Eye (tissue), 1 donor: ENCODE measurements at places on chromosomes 1 and 21.

GRCh38 chr1:111747282-111747734, 8.1 kb upstream of the INKA2 start:
- DNase-seq, result peak; percentile 54

DNA sequence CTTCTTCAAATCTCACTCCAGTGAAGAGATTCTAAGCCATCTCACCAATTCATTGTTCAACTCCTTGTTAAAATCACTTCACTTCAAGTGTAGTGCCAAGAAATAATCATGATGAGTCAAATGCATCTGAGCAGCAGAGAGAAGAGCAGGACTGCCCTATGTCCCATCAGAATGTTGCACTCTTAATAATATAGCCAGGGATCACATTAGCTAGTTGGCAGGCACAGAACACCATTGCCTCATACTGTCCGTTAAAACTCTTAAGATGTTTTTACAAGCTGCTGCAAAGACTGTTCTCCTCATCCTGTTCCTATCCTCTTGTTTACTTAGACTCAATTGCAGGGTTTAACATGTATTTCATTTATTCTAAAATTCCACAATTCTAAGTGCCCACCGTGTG, 432.9 kb downstream of the PLPP3 start:
- DNase-seq, result no peak

DNA sequence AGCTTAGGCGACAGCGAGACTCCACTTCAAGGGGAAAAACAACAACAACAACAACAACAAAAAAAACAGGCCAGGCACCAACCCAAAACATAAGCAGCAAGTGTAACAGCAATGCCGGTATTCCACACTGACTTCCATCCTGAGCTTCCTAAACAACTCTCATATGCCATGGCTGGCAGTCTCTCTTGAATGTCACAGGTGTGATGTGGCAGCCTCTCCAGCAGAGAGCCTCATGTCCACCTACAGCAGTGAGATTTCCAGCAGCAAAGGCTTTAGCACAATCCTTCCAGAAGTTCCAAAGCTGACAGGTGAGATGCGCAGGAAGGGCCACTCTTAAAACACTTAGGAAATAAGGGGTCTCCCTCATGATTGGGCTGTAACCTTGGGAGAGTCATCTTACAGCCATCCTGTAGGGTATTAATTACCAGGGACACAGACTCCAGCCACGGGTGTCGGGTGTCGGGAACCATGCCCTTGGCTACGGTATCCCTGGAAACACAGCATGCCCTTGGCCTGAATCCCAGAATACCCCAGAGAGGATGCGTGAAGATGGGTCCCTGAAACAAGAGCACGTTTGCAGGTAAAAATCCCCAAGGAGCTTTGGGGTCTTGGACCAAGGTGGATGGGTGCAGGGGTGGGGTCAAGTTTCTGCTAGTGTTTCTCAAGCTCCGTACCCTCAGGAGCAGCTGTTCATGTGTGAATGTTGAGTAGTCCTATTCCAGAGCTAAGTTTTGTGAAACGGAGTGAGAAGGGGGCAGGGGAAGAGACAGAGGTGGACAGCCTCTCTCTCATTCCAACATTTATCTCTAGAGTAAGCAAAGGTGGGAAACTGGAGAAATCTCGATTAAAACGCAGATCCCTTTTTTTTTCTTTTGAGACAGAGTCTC, 31.4 kb downstream of the CLSTN1 start:
- DNase-seq, result peak; percentile 47

GRCh38 chr21:21864321-21864840, 866.2 kb downstream of the NCAM2 start:
- DNase-seq, result no peak

GRCh38 chr21:45134279-45135076, 60.1 kb downstream of the ADARB1 start:
- no peak for DNase-seq

- DNase-seq, result no peak
Measured at GRCh38 chr1:160207771-160208556, 2.8 kb downstream of the PEA15 start.

GRCh38 chr1:42930178-42931107, 28.2 kb downstream of the SLC2A1 start:
- peak; percentile 3 for DNase-seq

DNA sequence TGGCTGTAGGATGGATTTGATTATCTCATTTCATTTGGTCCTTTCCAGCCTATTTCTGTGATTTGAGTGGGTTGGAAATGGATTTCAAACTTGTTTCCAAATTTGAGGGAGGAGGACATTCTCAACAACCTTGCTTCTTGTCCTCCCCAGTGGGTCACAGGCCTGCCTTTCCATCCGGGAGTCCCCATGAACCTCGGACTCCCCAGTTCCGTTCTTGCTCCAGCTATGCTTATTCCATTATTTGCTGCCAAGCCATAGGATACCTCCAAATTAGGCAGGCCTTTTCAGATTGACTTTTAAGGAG, 97.8 kb downstream of the DUSP10 start:
- no peak for DNase-seq

DNA sequence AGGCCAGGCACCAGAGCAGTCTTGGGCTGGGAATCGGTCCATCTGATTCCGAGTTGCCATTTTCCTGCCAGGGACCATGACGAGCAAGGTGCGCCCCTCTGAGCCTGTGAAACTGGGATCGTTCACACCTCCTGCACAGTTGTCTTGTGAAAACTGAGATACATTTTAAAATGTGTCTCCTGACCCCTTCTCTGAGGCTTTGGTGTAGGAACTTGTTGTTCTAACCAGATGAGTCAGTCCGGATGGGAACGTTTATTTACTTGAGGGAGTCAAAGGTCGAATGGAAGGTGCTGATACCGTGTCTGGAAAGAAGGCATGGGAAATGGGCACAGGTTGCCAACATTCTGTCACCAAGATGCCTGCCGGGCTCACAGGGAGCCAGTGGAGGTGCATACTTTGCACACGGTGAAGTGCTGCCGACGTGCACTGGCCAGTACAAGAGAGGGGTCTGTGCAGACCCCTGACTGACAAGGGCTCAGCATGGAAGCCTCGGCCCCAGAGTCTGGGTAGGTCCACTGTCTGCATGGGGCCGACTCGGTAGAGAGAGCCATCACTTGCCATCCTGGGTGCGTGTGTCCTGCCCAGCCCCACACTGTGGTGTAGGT, 7.4 kb upstream of the KCNN3 start:
- no peak for DNase-seq

DNA sequence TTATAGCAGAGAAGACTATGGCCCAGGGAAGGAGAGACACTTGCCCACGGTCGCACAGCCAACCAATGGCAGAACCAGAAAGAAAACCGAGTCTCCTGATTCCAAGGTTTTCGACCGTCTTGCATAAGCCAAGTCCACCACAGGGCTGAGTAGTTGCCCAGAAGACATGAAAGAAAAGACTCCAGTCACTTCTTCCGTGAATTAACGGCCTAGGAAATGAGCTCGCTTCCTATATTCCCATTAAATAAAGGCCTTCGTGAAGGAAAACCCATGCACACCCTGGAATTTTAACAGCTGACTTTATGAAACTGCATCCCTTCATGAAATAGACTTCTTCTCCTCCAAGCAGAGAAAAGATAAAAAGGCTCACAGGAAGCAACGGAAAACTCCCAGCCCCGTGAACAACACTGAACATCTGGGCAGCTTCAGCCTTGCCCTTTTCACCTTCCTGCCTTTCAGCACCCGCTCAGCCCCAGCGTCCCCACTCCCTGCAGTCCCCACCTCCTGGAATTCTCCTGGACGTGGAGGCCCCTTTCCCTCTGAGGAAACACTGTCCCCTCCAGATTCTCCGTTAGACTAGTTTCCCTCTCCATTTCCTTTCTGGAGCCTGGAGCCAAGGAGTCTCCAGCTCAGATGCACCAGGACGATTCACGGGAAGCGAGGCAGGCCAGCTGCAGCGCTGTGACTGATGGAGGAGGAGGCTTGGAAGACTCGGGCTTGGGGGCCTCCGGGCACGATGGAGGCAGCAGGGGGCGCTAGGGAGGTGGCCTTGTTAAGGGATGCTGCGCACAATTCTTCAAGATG, 2.7 kb upstream of the MYOC start:
- DNase-seq, result peak; percentile 78

DNA sequence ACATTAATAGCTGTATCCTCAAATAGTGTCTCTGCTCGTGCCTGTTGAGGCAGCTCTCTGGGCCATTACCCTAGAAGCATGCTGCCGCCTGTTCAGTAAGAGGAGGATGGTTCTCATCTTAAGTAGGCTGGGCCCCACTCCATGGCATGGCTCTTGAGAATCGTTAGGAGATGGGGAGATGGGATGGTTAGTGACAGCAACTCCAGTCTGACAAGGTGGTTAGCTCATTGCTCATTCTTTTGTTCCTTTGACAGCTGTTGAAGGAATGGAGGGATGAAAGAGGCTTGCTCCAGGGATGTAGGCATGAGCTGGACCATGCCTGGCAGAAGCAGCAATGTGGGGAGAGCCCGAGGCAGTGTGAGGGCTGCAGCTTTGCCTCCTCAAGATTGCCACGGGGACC, 68.2 kb downstream of the MAP10 start:
- peak; percentile 64 for DNase-seq

GRCh38 chr1:110233861-110234260, 23.7 kb downstream of the KCNC4 start:
- DNase-seq, result no peak

- no peak for DNase-seq
Measured at GRCh38 chr1:76542359-76542758, 324.9 kb upstream of the ST6GALNAC5 start.

- no peak for DNase-seq
Measured at GRCh38 chr1:65253800-65254319, 55.5 kb upstream of the DNAJC6 start.

- DNase-seq, result no peak
Measured at GRCh38 chr1:153466908-153467307, 6.5 kb upstream of the S100A7 start.

DNA sequence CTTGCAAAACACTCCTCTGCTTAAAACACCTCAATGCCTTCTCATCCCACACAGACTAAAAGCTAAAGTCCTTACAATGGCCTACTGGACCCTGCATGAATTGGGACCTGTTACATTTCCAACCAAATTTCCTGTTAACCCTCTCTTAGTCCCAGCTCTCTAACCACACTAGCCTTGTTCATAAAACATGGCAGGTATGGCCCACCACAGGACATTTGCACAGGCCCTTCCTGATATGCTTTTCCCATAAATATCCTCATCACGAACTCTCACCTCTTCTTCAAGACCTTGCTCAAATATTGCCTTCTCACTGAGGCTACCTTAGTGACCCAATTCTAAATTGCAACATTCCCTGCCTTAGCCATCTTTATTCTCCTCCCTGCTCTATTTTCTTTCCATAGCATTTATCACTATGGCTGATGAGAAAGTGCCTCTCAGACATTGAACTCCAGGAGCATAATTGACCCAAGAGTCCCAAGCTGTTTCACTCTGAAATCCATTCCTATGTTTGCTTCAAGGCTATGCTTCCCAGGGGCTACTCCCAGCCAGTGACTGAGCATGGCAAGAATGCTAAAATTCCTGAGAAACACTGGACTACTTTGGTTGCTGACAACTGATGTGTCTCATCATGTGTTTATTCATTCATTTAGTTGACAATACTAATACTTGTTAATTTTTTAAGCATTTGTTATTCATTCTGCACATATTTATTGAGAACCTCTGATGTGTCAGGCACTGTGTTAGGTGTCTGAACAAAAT, 2.7 kb upstream of the PALMD start:
- no peak for DNase-seq

DNA sequence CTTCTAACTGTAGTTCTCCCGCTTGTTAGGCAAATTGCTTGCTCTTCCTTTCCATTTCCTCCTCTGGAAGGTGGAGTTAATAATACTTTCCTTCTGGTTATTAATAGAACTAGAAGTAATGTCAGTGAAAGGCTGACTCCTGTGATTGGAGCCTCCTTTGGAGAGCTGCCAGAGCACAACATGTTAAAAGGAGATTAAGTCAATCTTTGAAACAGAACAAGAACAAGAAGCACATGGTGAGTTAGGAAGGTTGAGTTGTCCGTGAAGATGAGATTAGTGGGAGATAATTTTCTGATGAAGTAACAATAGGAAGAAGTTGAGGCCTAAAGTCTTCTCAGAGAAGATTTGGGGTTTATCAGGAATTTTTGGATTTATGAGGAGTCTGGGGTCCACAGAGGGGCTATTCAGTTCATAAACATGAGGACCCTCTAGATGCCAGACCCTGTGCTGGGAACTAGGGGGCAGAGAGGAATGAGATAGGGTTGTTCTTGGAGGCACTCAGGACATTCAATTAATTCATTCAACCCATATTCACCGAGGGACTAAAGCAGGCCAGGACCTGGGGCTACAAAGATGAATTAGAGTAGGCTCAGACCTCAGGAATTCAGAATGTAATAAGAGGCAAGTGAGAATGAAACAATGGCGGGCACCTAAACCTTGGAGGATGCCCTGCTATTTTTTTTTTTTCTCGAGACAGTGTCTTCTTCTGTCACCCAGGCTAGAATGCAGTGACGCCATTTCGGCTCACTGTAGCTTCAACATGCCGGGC, 40.7 kb upstream of the DHCR24 start:
- peak; percentile 64 for DNase-seq

DNA sequence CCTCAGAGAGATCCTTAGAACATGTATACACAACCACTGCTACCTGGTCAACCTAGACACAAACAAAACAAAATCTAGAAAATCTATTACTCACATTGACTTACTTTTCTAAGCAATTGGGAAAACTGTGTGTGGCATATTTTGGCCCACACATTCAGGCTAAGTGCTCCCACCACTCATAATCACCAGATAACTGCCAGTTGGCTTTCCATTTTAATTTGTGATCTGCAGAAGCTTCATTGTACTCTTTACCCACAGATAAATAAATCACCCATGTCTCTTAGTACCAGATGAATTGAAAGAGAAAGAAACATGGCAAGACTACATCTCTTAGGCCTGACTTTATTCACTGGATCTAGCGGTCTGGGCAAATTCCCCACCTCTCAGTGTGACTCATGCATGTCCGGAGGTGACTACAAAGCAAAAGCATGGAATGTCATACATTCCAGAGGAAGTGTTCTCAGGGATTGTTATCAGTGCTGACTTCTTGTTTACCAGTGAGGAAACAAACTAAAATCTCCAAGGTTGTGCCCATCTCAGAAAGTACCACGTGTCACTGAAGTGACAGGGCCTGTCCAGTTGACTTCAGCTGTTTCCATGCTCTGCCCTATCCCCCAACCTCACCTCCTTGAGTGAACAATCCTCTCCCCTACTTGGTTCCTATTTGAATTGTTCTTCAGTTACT, 52.4 kb upstream of the BCL10 start:
- no peak for DNase-seq

DNA sequence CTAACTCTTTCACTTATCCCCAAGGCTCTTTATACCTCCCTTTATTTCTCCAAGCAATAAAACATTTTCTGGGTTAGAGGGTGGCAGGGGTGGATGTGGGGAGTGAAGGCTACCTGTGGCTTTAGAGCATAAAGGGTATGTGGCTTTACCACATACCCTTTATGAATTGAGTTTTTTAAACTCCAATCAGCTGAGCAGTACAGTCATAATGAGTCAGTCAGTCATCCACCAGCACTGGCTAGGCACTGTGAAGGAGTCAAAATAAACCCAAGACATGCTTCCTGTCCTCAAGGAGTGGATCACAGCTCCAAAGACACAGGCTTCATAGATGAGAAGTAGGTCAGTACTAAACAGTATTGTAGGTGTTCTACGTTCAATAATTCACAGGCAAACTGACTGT, 2.6 kb upstream of the TDRD10 start:
- DNase-seq, result no peak

DNA sequence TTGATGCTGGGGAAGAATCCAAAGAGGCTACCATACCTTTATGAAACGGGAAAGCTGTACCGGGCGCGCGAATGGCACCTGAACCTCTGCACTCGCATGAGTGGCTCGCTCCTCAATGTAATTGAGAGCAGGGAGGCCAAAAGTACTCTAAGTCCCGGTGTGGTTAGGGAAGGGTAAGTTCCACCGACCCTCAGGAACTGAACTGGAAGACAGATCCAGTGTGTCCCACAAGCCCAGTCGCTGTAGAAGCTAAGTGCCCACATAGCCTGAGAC, 1.0 kb downstream of the GATAD2B start:
- no peak for DNase-seq

GRCh38 chr1:234692966-234693580, 83.1 kb upstream of the IRF2BP2 start:
- no peak for DNase-seq
